ENCODE measurements at places on chromosomes 3 and 15.

DNA sequence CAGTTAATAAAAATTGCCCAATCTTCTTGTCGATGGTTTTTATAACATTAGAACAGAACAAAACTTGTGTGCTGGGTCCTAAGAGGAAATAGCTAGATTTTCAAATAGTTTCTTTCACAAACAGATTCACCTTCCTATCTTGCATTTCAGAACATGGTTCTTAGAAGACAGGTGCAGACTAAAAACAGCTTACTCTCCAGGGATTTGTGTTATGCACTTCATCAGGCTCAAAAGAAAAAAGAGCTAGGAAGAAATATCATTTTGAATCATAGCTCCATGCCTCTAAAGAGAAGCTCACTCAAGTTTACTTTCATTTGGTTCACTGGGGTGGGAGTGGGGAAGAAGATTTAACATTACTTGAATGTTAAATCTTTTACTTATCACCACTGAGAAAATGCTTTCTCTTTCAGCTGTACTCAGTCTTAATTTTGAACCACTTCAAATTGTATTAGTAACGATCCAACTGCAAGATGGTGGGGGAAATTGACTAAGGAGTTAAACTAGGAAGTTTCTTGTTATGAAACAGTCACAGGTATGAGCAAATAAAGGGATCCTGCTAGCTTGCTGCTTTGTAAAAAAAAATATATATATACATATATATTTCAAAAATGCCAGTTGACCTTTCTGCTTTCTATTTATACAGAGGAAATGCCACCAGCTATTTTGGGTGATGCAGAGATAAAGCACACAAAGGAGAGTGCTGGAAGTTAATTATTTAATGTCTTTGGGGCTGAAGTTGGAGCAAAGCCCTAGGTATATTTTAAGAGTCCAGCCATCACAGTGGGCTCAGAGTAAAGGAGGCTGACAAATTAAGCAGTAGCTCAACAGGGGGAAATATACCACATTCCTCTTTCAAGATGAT is 28.3 kb upstream of the NUDT16 start:
- DNase-seq, result no peak

GRCh38 chr15:74873756-74874424 is 725 bp upstream of the SCAMP2 start:
- DNase-seq, result no peak

- no peak for DNase-seq
Measured at GRCh38 chr3:161349529-161350312, 21.6 kb downstream of the SPTSSB start.

DNA sequence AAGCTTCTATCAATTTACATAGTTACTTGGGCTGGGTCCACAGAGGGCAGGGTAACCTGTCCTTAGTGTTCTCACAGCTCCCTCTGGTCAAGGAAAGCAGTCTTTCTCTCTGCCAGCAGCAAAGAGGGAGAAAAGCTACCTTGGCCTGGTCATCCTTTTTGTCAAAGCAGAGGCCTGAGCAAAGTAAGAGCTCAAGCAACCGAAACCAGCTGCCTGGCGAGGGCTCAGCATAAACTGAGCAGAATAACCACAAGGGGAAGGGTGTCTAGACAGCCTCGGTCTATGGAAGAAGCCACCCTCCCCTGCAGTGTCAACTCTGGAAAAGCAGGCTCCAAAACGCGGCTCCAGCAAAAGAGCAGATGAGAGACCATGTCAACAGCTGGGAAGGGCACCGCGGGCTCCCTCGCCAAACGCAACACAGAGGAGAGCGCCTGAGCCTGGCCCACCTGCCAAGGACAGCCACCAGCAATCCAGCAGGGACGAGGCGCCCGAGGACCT is 17.4 kb downstream of the LRIG1 start:
- DNase-seq, result no peak

- DNase-seq, result no peak
Measured at GRCh38 chr3:124121379-124122312, 129.7 kb upstream of the ROPN1 start.

- no peak for DNase-seq
Measured at GRCh38 chr15:63492541-63493077, 11.8 kb upstream of the USP3 start.

DNA sequence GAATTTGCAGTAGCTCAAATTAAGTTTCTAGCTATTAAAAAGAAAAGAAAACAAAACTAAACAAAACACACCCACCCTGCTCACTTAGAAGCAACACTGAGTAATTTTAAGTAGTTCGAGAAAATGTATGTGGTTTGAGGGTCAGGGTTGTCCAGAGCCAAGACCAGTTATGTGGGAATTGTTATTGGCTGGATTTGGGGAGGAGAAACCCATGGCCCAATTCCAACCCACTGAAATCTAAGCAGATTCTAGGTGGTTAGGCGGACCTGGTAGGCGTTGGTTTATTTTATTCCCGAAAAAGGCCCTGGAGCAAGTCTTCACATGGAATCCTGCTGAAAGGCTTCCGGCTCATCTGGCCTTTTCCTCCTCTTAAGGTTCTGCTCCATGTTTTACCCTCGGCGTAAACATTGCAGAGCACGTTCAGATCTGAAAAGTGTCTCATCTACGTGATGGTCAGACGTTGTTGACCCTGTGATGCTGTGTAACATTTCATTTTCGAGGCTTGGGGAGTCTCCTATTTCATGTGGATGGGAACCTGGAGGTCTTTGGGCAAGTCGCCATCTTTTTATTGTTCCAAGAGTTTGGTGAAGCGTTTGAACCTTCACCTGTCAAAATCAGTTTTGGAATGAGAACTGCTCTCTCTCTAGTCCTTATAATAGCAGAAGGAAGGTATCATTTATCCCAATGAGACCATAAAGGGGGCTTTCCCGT is 64.0 kb downstream of the FLNB start:
- DNase-seq, result no peak

DNA sequence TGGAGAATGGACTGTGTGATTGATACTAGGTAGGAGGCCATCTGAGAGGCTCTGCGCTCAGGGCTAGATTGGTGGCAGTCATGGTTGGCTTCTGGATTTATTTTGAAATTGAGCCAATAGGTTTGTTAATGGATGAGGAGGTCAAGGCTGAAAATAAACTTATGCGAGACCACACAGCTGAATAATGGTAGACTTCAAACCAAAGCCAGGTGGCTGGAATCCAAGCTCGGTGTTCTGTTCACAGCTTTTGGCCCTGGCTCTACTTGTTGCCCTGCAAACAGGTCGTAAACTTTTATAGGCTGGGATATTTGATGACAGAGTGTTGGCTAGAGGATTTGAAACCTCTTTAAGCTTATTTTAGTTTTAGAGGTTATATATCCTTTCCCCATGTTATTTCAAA is 160.4 kb downstream of the CHL1 start:
- DNase-seq, result no peak

- DNase-seq, result no peak
Measured at GRCh38 chr15:35058534-35059054, 26.5 kb downstream of the NANOGP8 start.

GRCh38 chr3:128334766-128335165 is 131.9 kb downstream of the DNAJB8 start:
- no peak for DNase-seq

GRCh38 chr3:24067483-24067882 is 122.4 kb downstream of the NR1D2 start:
- no peak for DNase-seq

DNA sequence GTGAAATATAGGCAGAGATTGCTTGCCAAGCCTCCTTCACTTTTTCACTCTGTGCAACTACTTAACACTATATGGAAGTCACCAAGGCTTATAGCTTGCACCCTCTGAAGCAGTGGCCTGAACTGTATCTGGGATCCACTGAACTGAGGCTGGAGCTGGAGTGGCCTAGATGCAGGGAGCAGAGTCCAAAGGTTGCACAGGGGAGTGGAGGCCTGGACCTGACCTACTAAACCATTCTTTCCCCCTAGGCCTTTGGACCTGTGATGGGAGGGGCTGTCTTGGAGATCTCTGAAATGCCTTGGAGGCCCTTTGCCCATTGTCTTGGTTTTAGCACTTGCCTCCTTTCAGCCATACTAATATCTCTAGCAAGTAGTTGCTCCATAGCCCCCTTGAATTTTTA is 57.5 kb downstream of the P2RY1 start:
- no peak for DNase-seq

GRCh38 chr3:187473778-187474406 is 105.7 kb downstream of the RTP4 start:
- DNase-seq, result no peak

DNA sequence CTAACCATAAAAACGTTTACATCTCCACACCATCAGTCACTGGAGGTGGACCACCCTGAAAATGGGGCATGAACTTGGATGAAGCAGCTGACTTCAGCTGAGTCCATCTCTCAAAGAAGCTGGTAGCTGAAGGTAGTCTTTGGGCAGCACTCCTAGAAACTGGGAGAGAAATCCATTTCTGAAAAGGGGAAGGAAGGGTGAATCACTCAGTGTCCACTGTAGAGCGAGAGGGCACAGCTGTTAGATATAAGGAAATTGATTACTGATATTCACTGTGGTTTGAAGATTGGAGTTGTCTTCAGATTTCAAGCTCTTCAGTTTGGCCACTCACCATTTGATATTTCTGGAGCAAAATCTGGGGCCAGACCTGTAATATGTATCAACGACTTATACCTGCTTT is 499.0 kb upstream of the UBE2E2 start:
- DNase-seq, result no peak

DNA sequence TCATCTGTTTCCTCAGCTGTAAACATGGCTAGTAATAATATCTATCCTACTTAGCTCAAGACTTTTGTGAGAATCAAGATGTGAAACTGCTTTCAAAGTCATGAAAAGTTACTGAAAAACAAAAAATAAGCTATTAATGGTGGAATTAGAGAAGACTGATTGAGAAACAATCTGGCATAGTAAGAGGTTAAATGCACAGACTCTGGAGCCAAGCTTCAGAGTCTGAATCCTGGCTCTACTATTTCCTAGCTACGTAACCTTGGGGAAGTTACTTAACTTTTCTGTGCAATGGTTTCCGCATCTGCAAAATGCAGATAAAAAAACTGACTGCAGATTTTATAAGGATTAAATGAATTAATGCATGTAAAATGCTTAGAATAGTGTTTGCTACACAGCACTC is 28.8 kb downstream of the LRRFIP2 start:
- no peak for DNase-seq

DNA sequence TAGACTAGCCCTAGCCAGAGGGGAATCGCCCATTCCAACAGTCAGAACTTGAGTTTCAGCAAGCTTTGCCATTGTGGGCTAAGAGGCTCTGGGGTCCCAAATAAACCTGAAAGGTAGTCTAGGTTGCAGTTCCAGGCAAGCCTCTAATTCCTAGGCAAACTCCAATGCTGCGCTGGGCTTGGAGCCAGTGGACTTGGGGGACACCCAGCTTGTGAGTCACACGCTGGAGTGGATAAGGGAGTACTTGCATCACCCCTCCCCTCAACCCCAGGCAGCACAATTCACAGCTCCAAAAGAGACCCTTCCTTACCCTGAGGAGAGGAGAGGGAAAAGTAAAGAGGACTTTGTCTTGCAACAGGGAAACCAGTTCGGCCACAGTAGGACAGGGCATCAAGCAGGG is 105.2 kb upstream of the DPPA4 start:
- DNase-seq, result no peak

DNA sequence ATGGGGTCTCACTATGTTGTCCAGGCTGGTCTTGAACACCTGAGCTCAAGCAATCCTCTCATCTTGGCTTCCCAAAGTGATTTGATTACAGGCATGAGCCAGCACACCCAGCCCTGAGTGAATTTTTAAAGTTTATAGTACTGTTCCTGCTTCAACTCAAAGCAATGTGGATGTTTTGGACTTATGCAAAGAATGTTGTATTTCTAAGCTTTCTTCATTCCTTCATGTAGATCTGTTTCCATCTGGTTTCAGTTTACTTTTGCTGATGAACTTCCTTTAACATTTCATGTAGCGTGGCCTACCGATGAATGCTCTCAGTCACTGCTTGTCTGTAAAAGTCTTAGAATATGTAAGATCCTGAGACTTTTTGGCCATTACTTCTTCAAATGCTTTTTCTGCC is 23.2 kb downstream of the NRG4 start:
- no peak for DNase-seq

- no peak for DNase-seq
Measured at GRCh38 chr15:96521386-96521785, 190.9 kb downstream of the NR2F2 start.

GRCh38 chr3:9866639-9867038 is 13.4 kb downstream of the CIDEC start:
- no peak for DNase-seq

- DNase-seq, result no peak
Measured at GRCh38 chr3:197511130-197511529, 44.6 kb downstream of the BDH1 start.

DNA sequence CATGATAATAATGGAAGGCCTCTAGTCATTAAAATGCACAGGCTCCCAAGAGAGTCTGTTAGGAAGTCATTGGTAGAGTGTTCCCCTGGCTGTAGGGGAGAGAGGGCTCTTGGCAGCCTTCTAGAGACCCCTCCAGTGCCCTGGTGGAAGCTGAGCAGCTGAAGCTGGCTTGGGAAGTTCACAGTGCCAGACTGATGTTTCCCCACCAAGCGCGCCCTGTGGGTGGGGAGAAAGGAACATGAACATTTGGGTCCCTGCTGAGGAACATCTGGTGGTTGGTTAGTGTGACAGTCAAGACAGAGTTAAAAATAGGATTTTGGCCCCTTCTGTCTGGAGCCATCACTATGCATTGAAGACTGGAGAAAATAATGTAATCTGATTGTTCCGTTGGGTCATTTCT is 37.1 kb upstream of the RGMA start:
- no peak for DNase-seq
